ENCODE measurements at places on chromosomes 12 and 14. TPM values are rescaled to one million over a fixed set of nuclear protein-coding genes. Genes with fewer than 3 reads are reported as not detected.
A peak's percentile ranks its signal among the peaks of the same experiment; 100 is the strongest.

Gene TCL1A
- 0.40 TPM for polyA plus RNA-seq

Gene SLC7A7
- polyA plus RNA-seq: 660 TPM

Gene COCH
- 2.2 TPM for polyA plus RNA-seq

Gene RERG
- polyA plus RNA-seq: 6.8 TPM

Gene LRRC74A
- not detected for polyA plus RNA-seq

Gene FAM181A
- not detected for polyA plus RNA-seq

Gene FOXG1
- not detected for polyA plus RNA-seq

Gene SYCP3
- polyA plus RNA-seq: 1.7 TPM

DNA sequence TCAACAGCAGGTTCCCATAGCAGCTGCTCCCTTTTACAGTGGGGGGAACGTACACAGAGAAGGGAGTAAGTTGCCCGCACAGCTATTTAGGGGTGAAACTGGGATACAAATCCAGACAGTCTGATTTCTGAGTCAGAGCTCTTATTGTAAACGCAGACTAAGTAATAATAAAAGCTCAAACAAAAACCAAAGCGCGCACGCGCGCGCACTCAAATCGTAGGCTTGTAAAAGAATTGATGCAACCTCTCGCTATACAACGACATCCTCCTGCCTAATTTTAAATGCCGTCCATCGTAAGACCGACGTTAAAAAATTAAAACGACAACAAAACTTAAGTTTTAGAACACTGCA is 747 bp upstream of the DACT1 start:
- DNase-seq: peak; percentile 32

DNA sequence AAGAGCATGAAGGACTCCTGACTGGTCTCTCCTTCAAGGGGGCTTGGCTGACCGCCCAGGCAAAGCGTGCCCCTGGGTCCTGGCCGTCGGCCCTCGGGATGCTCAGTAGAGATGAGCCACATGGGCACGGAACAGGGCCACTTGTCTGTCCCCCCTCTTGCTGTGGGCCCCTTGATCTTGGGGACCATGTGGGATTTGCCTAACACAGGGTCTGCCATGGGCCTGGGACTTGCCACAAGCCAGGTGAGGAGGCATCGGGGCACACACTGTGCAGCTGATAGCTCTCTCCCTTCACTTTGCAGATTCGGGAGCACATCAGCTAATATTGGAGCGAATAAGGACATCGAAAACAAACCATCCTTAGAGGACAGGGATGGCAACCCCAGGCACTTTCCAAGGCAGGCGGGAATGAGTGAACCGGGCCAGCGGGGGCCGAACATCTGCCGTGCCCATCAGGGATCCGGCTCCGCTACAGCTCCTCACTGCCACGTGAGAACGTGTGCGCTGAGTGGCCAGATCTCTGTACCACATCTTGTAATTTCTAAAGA is 88.1 kb downstream of the PIWIL1 start:
- no peak for DNase-seq

DNA sequence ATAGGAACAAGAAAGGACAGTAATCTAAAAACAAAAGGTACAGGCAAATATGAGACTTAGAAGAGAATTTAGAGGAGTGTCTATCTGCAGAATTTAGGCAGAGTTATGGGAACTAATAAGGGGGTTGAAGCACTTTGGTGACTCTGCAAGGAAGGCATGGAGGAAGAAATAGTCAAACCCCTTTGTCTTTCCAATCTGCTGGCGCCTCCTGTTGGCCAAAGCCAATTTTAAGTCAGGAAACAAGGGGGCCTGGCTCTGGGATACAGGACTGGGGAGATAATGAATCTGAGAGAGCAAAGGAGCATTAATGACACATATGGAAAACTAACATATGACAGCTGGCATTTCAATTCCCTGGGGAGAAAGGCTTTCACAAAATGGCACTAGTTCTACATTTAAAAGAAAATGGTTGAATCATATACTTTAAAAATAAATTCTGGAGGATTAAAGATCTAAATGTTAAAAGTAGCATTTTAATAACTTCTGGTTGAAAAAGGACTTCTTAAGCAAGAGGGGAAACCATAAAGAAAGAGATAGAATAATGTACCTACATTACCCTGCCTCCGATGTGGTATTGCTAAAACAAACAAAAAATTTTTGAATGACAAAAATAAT is 48.5 kb upstream of the CSRP2 start:
- DNase-seq: no peak

Measured in large intestine (tissue), 12 donors.